Vagina (tissue), 2 donors: ENCODE measurements at places on chromosomes 11 and 22.

- H3K27me3 ChIP-seq, result no peaks in the 10 kb centered on the region
- no peaks in the 10 kb centered on the region for H3K36me3 ChIP-seq
- no peak overlapping the region for H3K27ac ChIP-seq
- DNase-seq, result no peak
Measured at GRCh38 chr11:37503411-37504059, 905.5 kb upstream of the RAG2 start.

DNA sequence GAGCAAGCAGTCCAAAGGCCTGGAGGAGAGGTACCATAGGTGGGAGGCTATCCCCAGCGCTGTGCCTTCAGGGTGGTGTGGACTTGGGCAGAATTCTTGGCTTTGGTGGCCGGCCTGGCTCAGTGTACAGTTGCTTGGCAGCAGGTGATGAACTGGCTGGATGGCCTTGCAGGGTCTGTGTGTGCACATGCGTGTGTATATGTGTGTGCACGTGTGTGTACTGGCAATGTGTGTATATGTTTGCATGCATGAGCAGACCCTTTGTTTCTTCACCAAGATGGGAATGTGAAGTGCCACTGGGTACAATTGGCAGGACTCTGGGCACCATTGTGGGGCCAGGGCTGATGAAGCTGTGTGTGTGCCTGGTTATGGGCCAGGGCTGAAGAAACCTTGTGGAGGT is 53.0 kb downstream of the CEP164 start:
- H3K4me3 ChIP-seq, result no peak overlapping the region
- H3K27ac ChIP-seq, result no peak overlapping the region
- H3K4me1 ChIP-seq, result no peaks in the 10 kb centered on the region
- no peaks in the 10 kb centered on the region for H3K36me3 ChIP-seq

- peaks cover 72% of the 10 kb centered on the region for H3K4me1 ChIP-seq
- H3K36me3 ChIP-seq, result peaks cover 5% of the 10 kb centered on the region
- no peaks in the 10 kb centered on the region for H3K27me3 ChIP-seq
- peak overlapping the region; percentile 82 for H3K27ac ChIP-seq
- no peak for DNase-seq
- no peak overlapping the region for H3K4me3 ChIP-seq
Measured at GRCh38 chr11:69000831-69001242, 12.2 kb downstream of the MRGPRF start.

- H3K4me3 ChIP-seq, result no peak overlapping the region
- peaks cover 18% of the 10 kb centered on the region for H3K4me1 ChIP-seq
- no peak for DNase-seq
Measured at GRCh38 chr22:19133561-19133960, 2.5 kb downstream of the TSSK2 start.

GRCh38 chr11:77431813-77432212 is 42.1 kb downstream of the PAK1 start:
- H3K4me3 ChIP-seq, result no peak overlapping the region
- no peaks in the 10 kb centered on the region for H3K36me3 ChIP-seq
- DNase-seq, result no peak
- H3K27me3 ChIP-seq, result no peaks in the 10 kb centered on the region

- peaks cover 100% of the 10 kb centered on the region for H3K4me1 ChIP-seq
- H3K27ac ChIP-seq, result peak overlapping the region; percentile 97
- no peaks in the 10 kb centered on the region for H3K36me3 ChIP-seq
- no peaks in the 10 kb centered on the region for H3K27me3 ChIP-seq
- DNase-seq, result no peak
Measured at GRCh38 chr22:36332623-36333332, 55.0 kb downstream of the MYH9 start.

DNA sequence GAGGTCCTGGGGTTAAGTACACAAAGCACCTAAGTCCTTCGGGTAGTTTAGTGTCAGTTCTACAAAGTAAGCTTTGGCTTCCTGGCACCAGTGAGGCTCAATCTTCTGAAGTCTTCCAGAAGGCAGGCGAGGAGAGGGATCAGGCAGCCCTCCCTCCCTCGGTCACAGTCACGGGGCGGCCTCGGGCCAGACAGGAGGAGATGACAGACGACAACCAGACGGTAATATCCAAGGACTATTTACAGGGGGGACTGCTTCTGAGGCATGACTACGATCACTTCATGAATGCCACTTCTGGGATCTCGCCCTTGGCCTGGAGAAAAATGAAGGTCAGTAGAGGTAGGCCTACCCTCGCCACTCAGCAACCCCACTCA is 383 bp upstream of the TMEM223 start:
- peaks cover 47% of the 10 kb centered on the region for H3K4me1 ChIP-seq
- no peaks in the 10 kb centered on the region for H3K36me3 ChIP-seq
- H3K4me3 ChIP-seq, result peak overlapping the region; percentile 89
- H3K27me3 ChIP-seq, result no peaks in the 10 kb centered on the region
- H3K27ac ChIP-seq, result peak overlapping the region; percentile 81

DNA sequence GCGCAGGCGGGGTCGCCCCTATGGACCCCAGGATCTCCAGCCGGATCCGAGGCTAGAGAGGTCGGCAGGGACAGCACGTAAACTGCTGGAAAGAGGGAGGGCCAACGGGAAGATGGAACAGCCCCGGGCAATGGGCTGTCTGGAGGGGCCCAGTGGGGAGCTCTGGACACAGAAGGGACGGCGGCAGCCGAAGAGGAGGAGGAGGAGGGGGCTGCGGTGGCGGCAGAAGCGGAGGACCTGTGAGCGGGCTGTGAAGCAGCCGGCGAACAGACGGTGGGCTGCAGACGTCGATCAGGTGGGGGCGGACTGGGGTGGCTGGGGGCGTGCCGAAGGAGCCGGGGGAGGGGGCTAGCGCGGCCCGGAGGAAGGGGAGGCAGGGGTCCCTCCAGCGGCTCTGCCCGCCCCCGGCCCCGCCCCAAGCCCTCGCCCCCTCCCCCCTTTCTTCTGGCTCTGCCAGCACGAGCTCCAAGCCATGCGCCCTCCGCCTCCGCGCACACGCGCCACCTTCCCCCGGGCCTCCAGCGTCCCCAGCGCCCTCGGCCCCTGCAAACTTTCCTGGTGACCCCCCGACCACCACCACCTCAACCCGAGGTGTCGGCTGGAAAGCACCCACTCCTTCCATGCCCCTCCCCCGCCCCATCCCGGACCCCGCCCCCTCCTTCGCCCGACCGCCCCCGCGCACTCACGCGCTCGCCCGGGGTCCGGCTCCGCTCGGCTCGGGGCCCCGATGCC is 432 bp downstream of the TNKS1BP1 start:
- no peaks in the 10 kb centered on the region for H3K27me3 ChIP-seq
- H3K4me1 ChIP-seq, result peaks cover 61% of the 10 kb centered on the region
- H3K36me3 ChIP-seq, result peaks cover 40% of the 10 kb centered on the region
- H3K4me3 ChIP-seq, result peak overlapping the region; percentile 89

- H3K4me3 ChIP-seq, result no peak overlapping the region
- no peak for DNase-seq
- H3K27ac ChIP-seq, result no peak overlapping the region
Measured at GRCh38 chr11:133163463-133164419, 368.6 kb downstream of the OPCML start.

DNA sequence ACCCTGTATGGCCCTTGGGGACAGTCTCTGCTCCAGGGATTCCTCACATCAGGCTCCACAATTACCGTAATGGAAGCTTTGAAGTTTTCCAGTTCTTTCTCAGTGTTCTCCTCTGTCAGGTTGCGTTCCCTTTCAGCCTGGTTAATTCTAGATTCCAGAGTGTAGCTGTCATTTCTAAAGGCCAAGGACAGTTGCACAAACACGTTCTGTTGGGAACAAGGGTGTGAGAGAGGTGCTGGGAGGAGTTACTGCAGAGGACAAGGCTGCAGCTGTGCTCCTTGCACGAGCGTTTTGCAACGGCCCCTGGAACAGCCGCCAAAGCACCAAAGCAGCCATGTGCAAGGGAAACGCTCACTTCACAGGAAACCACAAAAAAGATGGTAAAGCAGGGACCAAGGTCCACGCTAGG is 35.9 kb upstream of the LYVE1 start:
- H3K27me3 ChIP-seq, result no peaks in the 10 kb centered on the region
- DNase-seq, result peak; percentile 82
- peaks cover 6% of the 10 kb centered on the region for H3K36me3 ChIP-seq

GRCh38 chr11:113273720-113274119 is 40.7 kb upstream of the TTC12 start:
- H3K36me3 ChIP-seq, result no peaks in the 10 kb centered on the region
- no peak overlapping the region for H3K27ac ChIP-seq
- no peak for DNase-seq
- no peaks in the 10 kb centered on the region for H3K4me1 ChIP-seq
- no peaks in the 10 kb centered on the region for H3K27me3 ChIP-seq

DNA sequence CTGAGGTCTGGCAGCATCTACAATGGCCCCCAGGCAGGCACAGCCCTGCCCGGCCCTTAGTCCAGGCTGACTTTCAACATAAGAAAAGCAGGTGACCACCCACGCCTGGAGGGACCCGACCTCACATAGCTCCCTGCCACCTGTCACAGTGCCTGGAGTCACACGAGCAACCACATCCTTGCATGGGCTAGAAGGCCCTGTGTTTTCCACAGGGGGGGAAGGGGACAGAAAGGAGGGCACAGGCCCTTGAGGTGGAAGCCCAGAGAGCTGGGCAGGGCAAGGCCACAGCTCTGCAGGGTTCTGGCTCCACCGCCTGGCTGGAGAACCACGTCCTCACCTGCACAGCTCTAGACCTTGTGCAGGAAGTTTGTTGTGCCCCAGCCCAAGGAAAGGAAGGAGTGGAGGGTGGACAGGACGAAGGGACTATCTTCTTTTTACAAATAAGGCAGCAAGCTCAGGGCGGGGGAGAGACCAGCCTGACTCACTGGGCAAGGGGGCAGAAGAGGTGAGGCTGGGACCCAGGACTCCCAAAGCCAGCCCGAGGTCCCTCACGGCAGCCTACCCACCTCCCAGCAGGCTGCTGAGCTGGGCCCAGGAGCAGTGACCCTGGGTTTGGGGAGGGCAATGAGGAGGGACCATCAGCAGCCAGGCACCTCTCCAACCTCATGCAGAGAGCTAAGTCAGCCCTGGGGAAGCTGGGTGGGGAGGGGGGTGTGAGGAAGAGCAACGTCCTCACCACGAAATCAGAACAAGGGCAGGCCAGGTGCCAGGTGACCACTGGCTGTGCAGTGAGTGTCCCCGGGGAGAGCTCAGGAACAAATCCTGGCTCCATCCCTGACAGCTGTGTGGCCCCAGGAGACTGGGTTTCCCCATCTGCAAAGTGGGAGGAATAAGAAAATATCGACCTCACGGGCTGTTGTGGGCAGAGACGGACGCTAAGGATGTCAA is 4.3 kb downstream of the C1QTNF6 start:
- H3K4me3 ChIP-seq, result no peak overlapping the region
- no peaks in the 10 kb centered on the region for H3K27me3 ChIP-seq
- H3K27ac ChIP-seq, result no peak overlapping the region
- H3K4me1 ChIP-seq, result peaks cover 49% of the 10 kb centered on the region
- H3K36me3 ChIP-seq, result no peaks in the 10 kb centered on the region
- DNase-seq, result no peak

- no peak overlapping the region for H3K4me3 ChIP-seq
- no peak for DNase-seq
- H3K36me3 ChIP-seq, result no peaks in the 10 kb centered on the region
- H3K4me1 ChIP-seq, result peaks cover 29% of the 10 kb centered on the region
- H3K27ac ChIP-seq, result no peak overlapping the region
Measured at GRCh38 chr11:107567739-107568335, 2.3 kb upstream of the ALKBH8 start.

- H3K27ac ChIP-seq, result no peak overlapping the region
- DNase-seq, result no peak
- H3K4me3 ChIP-seq, result no peak overlapping the region
- no peaks in the 10 kb centered on the region for H3K36me3 ChIP-seq
- H3K27me3 ChIP-seq, result no peaks in the 10 kb centered on the region
Measured at GRCh38 chr11:70669871-70670675, 271.7 kb downstream of the CTTN start.

- no peak overlapping the region for H3K27ac ChIP-seq
- DNase-seq, result no peak
- H3K4me1 ChIP-seq, result no peaks in the 10 kb centered on the region
- no peaks in the 10 kb centered on the region for H3K27me3 ChIP-seq
- H3K36me3 ChIP-seq, result no peaks in the 10 kb centered on the region
Measured at GRCh38 chr11:102733232-102733875, 8.6 kb upstream of the MMP8 start.

GRCh38 chr11:133834682-133835592 is 10.4 kb downstream of the SPATA19 start:
- peak; percentile 64 for DNase-seq
- H3K27me3 ChIP-seq, result no peaks in the 10 kb centered on the region
- H3K4me3 ChIP-seq, result no peak overlapping the region
- H3K27ac ChIP-seq, result no peak overlapping the region
- H3K4me1 ChIP-seq, result no peaks in the 10 kb centered on the region

- no peak overlapping the region for H3K27ac ChIP-seq
- DNase-seq, result no peak
- no peak overlapping the region for H3K4me3 ChIP-seq
- no peaks in the 10 kb centered on the region for H3K4me1 ChIP-seq
- no peaks in the 10 kb centered on the region for H3K27me3 ChIP-seq
Measured at GRCh38 chr11:104390651-104391050, 226.7 kb upstream of the PDGFD start.

- no peaks in the 10 kb centered on the region for H3K4me1 ChIP-seq
- no peak overlapping the region for H3K4me3 ChIP-seq
- no peaks in the 10 kb centered on the region for H3K36me3 ChIP-seq
- no peak overlapping the region for H3K27ac ChIP-seq
Measured at GRCh38 chr22:44834065-44834464, 81.7 kb downstream of the ARHGAP8 start.

DNA sequence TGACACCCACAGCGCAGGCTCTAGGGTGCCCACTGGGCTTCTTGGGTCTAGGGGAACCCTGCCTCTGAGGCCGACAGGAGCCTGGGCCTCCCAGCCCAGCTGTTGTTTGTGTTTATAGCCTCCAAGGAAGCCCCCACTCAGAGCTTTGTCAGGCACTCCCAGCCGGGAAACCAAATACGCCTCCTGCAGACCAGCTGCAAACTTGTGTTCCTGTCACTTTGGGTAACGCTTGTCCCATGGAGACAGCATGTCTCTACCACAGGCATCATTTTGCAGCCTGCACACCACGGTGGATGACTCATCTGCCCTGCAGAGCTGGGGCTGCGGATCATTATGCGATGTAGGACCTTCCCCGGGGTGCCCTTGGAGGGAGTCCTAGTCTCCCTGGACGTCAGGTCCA is 40.6 kb upstream of the CRYBB3 start:
- H3K27me3 ChIP-seq, result no peaks in the 10 kb centered on the region
- no peak overlapping the region for H3K27ac ChIP-seq
- H3K4me3 ChIP-seq, result no peak overlapping the region
- H3K36me3 ChIP-seq, result no peaks in the 10 kb centered on the region
- peaks cover 41% of the 10 kb centered on the region for H3K4me1 ChIP-seq

- peak overlapping the region; percentile 54 for H3K4me3 ChIP-seq
- H3K36me3 ChIP-seq, result no peaks in the 10 kb centered on the region
- H3K27me3 ChIP-seq, result no peaks in the 10 kb centered on the region
Measured at GRCh38 chr22:20436768-20437612, 635 bp downstream of the SCARF2 start.
